Activated naive CD4-positive, alpha-beta T cell treated with anti-CD3 and anti-CD28 coated beads for 36 hours (primary cell): ENCODE measurements at places on chromosomes 2 and 18. TPM values are rescaled to one million over a fixed set of nuclear protein-coding genes. Genes with fewer than 3 reads are reported as not detected.

- DNase-seq: no peak
Observed at GRCh38 chr2:199381531-199381930, 76.2 kb downstream of the SATB2 start.

STAT4 gene
- 54.6 TPM for total RNA-seq

DNA sequence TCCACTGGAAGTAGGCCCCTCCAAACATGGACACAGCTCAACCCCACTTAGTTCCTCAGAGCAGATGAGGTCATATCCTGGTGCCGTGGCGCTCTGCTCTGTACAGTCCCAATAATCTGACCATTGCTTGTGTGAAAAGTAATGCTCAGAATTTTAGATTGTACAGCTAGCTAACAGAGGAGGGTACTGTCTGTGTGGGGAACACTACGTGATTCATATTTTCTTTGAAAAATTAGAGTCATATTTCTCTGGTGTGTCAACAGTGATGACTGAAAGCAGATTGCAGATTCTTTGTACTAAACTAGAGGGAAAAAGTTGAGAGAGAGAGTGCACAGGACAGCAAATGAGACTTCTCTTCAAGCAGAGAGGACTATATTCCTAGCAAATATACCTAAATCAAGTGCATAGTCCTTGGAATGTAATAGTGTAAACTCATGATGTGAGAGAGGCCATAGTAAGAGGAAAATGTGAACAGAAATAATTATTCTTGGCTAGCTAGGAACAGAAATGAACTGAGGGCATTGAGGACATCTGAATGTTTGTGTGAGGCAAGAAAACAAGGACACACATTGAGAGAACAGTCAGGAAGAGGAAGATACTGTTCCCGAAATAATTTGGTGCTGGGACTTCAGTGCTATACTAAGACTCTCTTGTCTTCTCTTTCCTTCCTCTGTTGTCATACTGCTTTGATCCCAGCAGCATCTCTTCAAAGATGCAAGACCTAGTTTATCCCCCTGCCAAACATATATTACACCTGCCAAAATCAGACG, 157.0 kb upstream of the RND3 start:
- no peak for DNase-seq

GREB1L gene
- not detected for total RNA-seq

DNA sequence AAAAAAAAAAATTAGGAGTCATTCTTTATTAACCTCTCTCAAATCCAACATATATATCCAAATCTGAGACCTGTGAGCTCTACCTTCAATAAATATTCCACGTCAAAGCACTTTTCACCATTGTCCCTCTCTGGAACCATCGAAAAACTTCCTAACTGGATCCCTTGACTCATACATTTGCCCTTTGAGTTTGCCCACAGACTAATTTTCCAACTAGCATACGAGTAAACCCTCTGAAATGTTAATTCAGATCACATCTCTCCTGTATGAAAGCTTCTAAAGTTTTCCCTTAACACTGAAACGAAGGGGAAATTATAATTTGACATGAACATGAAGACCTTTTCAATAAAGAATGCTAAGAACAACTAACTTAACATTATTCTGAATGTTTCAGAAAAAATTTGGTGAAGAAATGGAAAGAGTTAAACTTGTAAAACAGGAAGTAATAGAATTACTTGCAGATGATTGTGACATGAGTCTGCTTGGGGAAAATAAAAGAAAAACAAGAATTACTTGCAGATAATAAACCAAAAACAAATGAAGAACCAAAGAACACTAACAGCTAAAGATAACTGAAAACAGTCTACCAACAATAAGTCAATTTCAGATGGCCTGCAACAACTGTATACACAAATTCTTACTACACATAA, 110.6 kb downstream of the C2orf74 start:
- no peak for DNase-seq
